Stimulated activated CD4-positive, alpha-beta T cell treated with anti-CD3 and anti-CD28 coated beads, Interleukin-1b, Interleukin-23, amount 100 ng/mL, for 48 hours (primary cell): ENCODE measurements at places on chromosomes 2 and 18.

DNA sequence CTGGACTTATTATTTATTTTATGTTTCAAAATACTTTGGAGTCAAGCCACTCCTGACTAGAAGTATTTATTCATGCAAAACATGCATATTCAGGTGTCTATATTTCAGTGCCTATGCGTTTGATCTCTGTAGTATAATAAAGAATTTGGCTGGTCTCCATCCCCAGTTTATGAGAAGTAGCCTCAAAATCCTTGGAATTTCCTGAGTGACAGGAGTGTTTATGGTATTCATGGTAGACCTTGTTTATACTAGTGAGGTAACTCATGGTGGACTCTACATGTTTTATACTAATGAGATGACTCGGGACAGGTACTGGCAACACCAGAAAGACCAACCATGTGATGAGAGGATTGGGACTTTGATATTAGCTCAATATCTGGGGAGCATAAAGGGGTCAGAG, 43.9 kb upstream of the CSRNP3 start:
- no peak for DNase-seq

- no peak for DNase-seq
Measured at GRCh38 chr18:9380621-9381395, 46.2 kb downstream of the TWSG1 start.

GRCh38 chr2:154694881-154695280, 3.6 kb upstream of the KCNJ3 start:
- DNase-seq = no peak

GRCh38 chr2:200275295-200276013, 31.0 kb upstream of the SPATS2L start:
- no peak for DNase-seq
